ENCODE measurements at places on chromosomes 6 and 20.

GRCh38 chr20:45863543-45864470 lies 6.4 kb downstream of the ZSWIM3 start:
- no peak for DNase-seq

DNA sequence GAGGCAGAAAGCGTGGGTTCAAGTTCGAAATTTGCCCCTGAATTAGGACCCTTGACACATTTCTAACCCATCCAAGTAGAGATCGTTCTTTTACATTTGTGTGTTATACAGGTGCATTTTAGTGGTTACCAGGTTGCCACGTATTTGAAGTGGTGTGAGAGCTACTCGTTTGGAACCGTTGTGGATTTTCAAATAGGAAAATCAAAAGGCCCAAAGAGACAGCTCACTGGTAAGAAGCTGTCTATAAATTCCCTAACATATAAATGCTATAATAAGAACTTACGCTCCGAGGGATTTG lies 1.6 kb upstream of the REV3L start:
- peak; percentile 9 for DNase-seq

GRCh38 chr20:47748823-47749222 lies 36.5 kb downstream of the SULF2 start:
- no peak for DNase-seq

DNA sequence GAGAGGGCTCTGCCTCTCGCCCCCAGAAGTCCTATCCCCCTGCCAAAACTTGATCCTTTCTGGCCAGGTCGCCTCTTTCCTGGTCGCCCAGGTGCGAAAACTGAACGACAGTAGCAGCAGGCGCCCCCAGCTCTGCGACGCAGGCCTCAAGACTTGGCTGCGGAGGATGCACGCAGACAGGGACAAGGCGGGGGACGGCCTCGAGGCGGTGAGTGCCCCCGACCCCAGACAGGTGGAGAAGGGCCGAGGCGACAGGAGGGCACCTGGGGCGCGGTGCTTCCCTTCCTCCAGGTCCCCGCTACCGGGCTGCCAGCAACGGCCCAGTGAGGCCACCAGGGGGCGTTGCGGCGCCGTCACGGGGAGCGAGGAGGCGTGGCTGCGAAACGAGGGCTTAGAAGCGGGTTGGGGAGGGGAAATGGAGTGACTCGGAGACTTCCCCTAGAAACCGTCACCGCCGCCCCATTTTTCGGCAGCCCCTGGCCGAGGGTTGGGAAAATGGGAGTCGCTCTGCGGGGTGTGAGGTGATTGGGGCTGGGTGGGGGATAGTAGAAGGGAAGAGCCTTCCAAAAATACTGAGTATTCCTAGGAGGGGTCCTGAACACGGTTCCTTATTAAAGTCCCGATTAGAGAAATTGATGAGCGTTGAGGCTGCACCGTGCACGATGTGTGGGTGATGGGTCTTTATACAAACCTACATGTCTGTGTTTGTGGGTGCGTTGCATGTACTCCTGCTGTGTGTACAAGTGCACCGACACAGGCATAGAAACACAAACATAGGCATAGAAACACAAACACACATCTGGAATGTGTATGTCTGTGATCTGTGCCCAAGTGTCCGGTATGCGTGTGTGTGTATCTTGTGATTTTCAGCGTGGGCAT lies 44.6 kb downstream of the ARHGAP40 start:
- DNase-seq = peak; percentile 58

- DNase-seq = no peak
Measured at GRCh38 chr20:43744966-43745730, 18.3 kb upstream of the GTSF1L start.
